ENCODE measurements at places on chromosomes 12 and 14.

- DNase-seq: no peak
These were observed 20.9 kb upstream of the GPRC5A start for GRCh38 chr12:12870465-12870864.

- DNase-seq: no peak
These were observed 80.0 kb downstream of the BORCS5 start for GRCh38 chr12:12436831-12437345.

DNA sequence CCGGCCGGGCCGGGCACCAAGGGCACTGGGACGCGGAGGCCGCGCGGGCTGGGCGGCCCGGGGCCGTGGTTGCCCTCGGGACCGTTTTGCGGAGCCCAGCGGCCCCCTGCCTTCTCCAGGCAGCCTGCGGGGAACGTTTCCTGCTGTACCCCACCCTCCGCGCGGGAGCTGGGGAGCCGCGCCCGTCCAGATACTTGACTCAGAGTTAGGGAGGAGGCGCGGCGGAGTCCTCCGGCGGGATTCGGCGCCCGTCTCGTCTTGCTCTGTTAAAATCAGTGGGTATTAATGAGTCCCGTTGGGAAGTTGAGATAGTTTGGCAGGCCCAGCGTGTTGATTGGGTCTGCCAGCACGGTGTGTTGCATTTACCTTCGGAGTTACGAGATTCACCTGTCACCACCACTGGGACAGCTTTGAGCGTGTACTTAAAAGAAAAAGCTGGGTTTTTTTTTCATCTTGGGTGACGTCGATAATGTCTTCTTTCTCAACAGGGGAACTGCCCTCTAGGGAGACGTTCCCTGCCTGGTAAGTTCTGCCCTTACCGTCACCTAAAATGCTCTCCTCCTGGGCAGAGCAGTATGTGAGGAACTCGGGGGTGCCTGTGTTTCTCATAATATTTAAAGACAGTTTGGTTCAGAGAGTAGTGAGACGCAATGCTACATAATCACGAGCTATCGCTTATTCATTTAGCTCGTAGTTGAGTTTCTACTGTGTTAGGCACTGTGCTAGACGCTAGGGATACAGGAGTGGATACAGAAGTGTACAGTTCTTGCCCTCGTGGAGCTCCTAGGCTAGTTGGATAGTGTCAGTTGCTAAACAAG, 596 bp downstream of the DLST start:
- DNase-seq: no peak

- DNase-seq: no peak
These were observed 38.6 kb downstream of the MGST1 start for GRCh38 chr12:16385782-16386646.

DNA sequence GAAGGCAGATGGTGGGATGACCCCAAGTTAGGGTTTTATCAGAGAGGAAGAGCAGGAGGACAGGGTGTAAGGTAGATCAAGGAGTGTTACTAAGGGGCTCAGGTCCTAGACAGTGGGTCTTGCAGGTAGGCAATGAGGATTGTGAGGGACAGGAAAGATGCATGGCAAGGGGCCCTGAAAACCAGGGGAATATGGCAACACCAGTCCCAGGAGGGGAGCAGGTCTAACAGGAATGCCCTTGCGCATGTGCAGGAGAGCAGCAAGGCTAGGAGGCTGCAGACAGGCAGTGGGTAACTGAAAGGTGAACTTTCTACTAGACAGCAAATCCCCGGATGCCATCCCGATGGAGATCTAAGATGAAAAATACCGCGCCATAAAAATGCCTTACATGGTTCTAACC, 211.3 kb downstream of the ALG10 start:
- DNase-seq: no peak

GRCh38 chr14:65101631-65102440, 481 bp downstream of the MAX start:
- no peak for DNase-seq

- DNase-seq: no peak
These were observed 7.0 kb downstream of the NCKAP1L start for GRCh38 chr12:54504550-54504949.

DNA sequence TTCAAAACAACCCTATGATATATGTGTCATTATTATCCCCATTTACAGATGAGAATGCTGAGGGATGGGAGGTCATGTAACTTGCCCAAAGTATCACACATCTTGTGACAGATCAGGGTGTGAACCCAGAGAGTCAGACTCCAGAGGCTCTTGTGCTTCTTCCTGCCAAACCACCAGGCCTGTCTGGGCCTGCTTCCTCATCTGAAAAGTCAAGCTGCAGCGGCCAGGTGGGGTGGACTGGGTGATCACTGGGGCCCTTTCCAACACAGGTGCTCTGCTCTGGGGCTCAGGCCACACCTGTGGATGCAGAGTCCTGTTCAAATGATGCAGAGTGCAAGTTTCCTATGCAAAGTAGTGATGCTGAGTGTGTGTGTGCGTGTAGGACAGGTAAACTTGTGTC, 26.7 kb downstream of the TSPAN11 start:
- no peak for DNase-seq

- no peak for DNase-seq
These were observed 1.2 kb upstream of the TRIM9 start for GRCh38 chr14:51095854-51096823.

- DNase-seq: no peak
These were observed 91.2 kb downstream of the SLC25A21 start for GRCh38 chr14:37081218-37081617.

DNA sequence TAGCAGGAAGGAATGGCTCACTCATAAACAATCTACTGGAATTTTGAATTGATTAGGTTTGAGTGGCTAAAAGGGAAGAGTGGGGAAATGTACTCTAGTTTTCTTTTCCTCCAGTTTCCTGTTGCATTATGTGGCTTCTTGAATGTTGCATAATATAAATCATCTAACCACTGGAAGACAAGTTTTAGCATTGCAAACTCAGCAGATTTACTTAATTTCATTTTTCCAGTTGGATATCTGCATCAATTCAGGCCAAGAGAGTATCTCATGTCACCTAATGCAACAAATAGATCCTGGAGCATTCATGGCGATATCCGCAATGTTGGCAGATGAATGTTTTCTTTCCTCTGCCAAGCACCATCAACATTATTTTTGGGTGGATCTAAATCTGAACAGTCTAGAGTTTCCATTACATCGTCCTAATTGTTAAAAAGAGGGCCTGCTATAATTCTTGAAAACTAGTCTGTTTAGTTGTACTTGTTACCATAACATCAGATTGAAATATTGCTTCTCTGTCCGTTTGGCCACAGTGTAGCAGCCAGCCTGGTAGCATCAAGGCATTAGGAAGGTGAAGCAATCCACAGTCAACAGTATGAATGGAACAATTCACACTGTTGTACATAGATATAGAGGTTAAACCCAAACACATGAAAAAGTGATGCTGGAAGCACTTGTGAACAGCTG, 544.2 kb downstream of the ETNK1 start:
- DNase-seq: no peak

GRCh38 chr12:52903855-52904508, 894 bp downstream of the KRT8 start:
- DNase-seq: no peak

GRCh38 chr12:85527192-85527591, 247.2 kb downstream of the ALX1 start:
- no peak for DNase-seq

GRCh38 chr12:125652681-125653080, 587.4 kb downstream of the AACS start:
- no peak for DNase-seq

DNA sequence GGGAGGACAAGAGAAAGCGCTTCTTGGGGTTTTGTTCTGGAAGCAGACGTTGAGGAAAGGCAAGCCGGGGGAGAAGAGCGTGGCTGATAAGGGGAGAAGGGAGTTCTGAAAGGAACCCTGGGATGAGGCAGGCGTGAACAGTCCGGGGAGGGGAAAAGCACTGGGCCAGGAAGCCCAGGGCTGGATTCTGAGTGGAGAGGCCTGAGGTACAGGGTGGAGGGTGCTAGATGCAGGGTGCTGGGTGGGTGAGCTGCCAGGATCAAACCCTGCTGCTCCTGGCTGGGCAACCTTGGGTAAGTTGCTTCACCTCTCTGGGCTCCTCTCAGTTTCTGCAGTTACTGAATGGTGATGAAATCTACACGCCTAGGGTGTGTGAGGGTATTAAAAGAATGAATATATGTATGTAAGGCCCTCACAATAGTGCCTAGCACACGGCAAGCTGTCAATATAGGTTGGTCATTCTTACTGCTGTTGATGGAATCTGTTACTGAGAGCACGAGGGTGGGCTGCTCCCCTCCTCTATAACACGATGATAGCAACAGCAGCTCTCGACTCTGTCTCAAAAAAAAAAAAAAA, 138.5 kb downstream of the RBM19 start:
- no peak for DNase-seq

- no peak for DNase-seq
These were observed 23.5 kb downstream of the CCDC92 start for GRCh38 chr12:123948796-123949769.

DNA sequence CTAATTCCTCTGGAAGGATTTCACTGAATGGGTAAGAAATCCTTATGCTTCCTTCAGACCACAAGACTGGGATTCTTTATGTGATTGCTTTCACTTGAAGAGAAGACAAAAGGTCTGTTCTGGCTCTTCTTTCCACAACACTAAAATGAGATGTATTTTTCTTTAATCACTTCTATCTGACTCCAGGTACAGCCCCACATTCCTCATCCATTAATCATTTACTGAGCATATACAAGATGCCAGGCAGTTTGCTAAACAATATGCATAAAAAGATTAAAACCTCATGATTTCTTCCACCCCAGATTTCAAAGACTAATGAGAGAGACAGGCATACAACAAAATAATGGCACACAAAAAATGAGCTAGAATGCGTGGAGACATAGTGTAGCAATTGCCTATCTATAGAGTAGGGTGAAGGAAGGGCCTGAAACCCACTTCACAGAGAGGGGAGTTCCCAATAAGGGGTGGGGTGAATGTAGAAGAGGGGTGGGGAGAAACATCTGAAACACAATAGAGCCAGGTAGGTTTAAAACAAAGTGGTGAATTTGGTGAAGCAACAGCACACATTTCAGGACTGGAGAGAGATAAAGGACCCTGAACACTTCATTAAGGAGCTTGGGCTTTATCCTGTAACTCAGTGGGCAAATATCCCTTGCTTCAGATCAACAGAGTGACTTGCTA, 65.1 kb upstream of the PRB2 start:
- DNase-seq: no peak

DNA sequence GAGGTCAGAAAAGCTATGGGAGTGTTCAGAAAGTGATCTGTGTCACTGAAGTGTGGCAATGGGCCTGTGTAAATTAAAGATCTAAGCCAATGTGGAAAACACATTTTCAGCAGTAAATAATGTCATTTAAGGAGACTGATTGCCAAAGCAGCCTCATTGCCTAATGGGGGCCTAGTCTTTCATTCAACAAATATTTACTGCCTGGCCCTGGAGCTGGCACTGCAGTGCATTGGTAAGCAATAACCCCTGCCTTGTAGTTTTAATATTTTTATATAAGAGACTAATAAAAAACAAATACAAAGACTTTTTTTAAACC, 326.6 kb downstream of the BTG1 start:
- DNase-seq: no peak

- no peak for DNase-seq
These were observed 10.8 kb downstream of the BHLHE41 start for GRCh38 chr12:26113853-26114719.

- DNase-seq: no peak
These were observed 3.8 kb downstream of the ETV6 start for GRCh38 chr12:11653215-11653753.

- no peak for DNase-seq
These were observed 68.8 kb upstream of the SFSWAP start for GRCh38 chr12:131642101-131642540.

- no peak for DNase-seq
These were observed 36.7 kb upstream of the FERMT2 start for GRCh38 chr14:52987514-52987913.

GRCh38 chr14:75860561-75861160, 121.1 kb downstream of the TGFB3 start:
- DNase-seq: no peak

GRCh38 chr12:53965281-53966084, 7.4 kb upstream of the HOXC11 start:
- DNase-seq: no peak

DNA sequence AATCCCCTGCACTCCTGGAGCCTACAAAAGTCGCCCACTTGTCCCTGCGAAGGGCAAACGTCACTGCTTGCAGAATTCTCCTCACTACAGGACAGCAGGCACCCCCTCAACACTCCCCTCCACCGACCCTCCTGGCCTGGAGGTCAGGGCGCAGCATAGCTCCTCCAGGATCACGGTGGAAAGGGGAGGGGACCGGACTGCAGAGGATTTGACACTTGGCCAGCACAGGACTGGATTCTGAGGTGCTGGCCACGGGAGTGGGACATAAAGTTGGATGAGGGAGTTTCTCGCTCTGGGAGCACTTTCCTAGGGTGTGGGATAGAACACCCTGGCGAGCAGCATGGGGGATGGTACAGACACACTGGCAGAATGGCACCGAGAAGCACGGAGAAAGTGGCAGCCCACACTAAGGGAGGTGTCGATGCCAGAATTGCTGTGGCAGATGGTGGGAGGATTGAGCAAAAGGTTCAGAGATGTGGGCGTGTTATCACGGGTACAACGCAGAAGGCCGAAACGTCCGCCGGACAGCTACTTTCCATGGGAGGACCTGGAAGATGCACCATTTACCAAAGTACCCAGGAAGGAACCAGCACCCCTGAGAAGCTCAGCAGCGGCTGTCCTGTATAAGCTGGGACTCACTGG, 51.4 kb upstream of the DIO3 start:
- DNase-seq: no peak

DNA sequence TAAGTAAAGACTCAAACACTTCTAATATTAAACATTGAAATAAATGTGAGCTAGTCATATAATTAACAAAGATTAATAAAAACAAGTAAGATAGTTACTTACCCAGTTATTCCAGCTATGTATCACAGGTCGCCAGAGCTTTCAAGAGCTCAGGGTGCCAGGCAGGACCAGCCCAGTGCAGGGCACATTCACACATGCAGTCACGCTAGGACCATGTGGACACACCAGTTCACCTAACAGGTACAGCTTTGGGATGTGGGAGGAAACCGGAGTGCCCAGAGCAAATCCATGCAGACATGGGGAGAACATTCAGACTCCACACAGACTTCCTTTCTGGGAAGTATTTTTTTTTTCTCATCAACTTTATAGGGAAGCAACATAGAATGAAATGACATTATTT, 39.3 kb upstream of the KCNA1 start:
- DNase-seq: no peak

GRCh38 chr14:51873221-51873893, 12.9 kb downstream of the GNG2 start:
- no peak for DNase-seq

GRCh38 chr12:82366197-82366596, 7.9 kb downstream of the METTL25 start:
- DNase-seq: no peak

GRCh38 chr14:77036484-77037214, 8.1 kb upstream of the IRF2BPL start:
- DNase-seq: no peak

DNA sequence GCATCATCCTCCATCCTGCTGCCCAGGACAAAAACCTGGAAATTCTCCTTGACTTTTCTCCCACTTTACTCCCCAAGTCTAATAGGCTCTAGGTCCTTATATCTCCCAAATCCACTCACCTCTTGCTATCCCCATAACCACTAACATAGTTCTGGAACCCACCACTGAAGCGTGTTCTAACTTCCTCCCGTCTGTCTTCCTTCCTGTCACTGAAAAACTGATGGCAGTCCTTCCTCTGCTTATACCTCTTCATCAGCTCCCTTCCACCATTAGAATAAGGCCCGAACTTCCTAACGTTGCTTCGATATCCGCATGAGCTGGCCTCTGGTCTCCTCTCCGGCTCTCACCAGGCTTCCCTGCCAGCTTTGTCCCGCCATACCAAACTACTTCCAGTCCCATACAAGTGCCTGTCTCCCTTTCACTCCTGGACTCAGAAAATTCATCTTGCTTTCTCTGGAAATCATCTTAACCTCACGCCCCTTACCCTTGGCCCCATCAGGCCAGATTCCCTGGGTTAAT, 63.0 kb upstream of the BCL2L14 start:
- no peak for DNase-seq

All from vagina (tissue), 2 donors.